ENCODE measurements at places on chromosomes 7 and 10. TPM values are rescaled to one million over a fixed set of nuclear protein-coding genes. Genes with fewer than 3 reads are reported as not detected.

DNA sequence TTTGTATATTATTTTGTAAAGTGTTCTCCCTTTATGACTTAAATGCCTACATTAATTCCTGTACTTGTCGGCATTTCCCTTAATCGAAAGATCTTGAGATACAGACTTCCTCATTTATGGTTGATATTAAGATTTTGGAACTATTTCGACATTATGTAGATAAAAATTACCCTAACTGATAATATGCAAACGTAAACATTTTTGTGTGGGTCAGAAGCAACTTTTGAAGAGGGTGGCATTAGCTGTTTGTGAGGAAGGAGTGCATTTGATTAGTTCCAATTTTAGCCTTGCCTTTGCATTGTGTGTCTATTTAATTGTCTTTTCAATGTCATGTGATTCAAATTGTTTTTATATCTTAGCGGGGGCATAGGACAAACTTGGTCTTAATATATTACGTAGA, 114.7 kb downstream of the BICC1 start:
- DNase-seq: no peak

- DNase-seq: no peak
Observed at GRCh38 chr10:789831-790701, 100.6 kb upstream of the DIP2C start.

HSPA12A gene
- 75.0 TPM for total RNA-seq

PON1 gene
- 1.1 TPM for total RNA-seq

GRCh38 chr10:12972146-12972545, 29.4 kb downstream of the CCDC3 start:
- DNase-seq: no peak

DNA sequence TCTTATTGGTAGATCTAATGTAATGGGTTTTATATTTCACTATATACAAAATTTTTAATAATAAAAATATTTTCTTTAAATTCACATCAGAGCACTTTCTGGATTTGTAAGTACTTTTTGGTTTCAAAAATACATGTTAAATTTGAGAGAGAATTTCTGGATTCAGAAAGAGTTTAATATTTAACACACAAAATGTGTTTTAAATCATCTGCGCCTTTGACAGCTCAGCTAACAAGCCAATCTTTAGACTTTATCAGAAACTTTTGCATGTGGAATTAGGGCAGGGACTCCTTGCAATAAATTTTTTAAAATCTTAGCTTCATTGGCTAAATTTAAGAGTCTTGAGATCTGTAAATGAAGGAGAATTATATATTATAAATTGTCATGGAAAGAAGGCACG, 32.7 kb upstream of the RHOBTB1 start:
- DNase-seq: no peak

DNA sequence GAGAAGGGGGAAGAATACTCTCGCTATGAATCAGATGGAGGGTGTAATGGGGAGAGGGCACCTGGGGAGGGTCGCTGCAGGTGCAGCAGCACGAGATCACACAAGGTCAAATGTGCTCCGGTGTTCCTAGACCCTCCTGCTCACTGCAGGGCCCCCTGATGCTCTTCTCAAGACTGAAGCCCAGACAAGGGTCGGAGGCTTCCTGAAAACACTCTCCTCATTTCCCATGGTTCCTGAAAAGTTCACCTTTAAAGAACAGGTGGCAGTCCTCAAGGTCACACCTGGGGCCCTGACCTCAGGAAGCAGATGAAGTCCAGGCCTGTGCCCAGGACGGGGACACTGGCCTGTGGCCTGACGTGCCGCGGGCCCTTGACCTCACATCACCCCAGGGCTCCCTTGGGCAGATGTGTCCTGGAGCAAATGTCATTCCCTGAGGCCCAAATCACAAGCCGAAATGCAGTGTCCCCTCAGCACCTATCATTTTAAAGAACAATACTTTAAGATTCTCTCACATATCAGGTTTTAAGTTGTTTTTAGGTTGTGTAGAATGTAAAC, 289.8 kb downstream of the GLRX3 start:
- no peak for DNase-seq

TLX1 gene
- total RNA-seq: 14.3 TPM

ALOX5 gene
- 8.4 TPM for total RNA-seq

DNA sequence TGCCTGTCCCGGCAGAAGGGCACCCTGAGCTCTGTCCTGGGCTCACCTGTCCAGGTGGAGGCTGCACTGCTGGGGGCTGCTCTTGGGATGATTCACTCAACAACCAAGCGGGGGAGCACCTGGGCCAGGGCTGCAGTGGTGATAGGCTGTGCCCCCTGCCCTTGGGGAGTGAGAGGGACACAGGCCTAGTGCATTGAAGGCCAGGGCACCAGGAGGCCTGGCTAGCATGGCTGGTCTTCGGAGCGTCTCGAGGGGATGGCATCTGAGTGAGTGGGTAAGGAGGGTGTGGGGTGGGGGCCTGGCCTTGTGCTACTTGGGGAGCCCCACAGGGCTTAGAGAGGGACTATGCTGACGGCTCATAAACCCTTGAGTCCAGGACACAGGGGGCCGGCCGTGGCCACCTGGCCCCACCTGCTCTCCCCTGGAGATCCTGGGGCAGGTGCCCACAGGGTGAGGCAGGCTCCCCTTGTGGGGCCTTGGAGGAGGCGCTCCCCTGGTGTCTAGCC, 3.1 kb downstream of the PWWP2B start:
- DNase-seq: peak; percentile 16

- no peak for DNase-seq
Observed at GRCh38 chr10:36494371-36494770, 631.0 kb upstream of the ANKRD30A start.

MYH16 gene
- not detected for total RNA-seq

GRCh38 chr10:78900715-78901430, 167.9 kb upstream of the ZMIZ1 start:
- DNase-seq: no peak

DNA sequence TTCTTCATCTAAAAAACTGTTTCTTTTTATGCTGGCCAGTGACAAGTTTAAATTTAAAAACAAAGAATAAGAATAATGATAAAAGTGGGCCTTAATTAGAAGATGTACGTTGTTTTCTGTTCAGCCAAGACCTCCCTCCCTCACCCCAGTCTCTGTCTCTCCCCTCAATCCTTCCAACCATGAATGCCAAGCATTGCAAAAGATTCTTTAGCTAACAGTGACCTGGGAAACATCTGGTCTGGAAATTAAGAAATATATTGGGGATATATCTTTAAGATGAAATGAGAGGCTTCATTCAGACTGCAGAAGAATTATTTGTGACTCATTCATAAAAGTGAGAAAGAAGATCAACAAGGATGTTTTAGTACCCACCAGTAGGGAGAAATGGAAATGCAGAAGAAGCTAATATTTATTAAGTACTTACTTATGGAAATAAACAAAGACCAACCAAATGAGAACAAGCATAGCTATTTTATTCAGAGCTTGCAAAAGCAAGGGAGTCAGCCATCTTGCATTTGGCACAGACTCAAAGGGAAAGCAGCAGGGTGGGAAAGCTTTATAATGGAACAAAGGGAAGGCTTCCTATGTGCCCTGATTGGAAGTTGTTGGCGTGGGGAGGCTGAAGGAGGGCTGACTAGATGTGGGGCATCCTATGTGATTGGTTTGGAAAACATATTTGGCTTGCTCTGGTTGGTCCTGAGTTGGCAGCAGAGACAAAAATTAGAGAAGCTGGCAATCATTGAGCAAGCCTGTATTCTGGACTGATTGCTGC, 595.4 kb upstream of the GHITM start:
- DNase-seq: no peak

DNA sequence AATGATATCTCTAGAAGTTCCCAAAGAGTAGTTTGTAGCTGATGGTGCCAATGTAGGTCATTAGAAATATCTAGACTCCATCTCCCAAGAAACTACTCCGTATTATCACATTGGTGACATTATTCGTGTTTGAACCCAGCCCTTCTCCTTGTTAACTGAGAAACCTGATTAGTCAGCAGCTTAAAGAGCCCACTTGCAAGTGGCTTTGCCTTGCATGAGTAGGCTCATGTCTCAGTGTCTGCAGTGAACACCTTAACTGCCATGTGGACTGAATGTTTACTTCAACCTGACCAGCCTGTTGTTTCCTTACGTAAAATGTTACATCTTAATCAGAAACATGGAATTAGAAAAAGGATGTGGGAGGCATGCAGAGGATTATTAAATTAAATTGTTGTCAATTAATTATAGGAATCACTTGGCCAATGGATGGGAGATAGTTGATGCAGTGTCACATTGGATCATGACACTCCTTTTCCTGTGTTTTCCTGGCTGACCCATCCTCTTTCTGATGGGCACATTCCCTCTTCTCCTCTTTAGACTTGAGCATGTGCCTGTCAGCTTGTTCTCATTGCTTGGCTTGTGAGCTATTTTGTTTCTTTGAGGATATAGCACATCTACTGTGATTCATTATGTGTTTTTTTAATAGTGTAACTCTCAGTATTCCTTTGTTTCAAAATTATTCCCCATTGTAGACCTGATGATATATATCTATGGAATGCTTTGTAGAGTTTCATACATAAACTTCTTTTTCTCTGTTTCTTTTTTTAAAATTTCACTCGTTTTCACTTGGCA, 18.0 kb downstream of the STARD3NL start:
- DNase-seq: no peak

DNA sequence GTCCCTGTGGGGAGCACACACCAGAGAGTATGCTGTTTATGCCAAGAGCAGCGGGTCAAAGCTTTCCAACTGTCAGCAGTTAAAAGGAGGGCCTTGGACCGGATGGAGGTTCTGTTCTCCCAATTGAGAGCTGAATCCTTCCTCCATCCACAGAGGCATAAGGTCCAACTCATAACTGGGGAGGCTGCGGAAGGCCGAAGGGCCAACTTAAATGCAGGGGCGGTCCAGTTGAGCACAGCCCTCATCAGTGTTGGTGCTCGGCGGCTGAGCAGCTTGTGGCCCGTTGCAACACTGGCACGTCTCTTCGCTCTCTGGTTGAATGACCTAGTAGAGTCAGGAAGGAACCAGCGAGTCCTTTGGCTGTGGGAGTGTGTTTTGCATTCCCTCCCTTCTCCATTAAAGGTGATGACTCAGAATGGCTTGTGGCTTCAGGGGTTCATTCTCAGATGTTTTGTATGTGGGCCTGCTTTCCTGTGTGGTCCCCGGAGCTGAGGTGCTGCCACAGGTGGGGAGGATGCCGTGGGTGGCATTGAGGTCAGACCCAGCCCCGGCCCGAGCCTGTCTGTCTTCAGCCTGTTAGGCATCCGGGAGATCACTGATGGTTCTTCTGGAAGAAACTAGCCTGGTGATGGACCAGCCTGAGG, 44.8 kb upstream of the DMBT1 start:
- no peak for DNase-seq

FRAT1 gene
- 10.0 TPM for total RNA-seq

DNA sequence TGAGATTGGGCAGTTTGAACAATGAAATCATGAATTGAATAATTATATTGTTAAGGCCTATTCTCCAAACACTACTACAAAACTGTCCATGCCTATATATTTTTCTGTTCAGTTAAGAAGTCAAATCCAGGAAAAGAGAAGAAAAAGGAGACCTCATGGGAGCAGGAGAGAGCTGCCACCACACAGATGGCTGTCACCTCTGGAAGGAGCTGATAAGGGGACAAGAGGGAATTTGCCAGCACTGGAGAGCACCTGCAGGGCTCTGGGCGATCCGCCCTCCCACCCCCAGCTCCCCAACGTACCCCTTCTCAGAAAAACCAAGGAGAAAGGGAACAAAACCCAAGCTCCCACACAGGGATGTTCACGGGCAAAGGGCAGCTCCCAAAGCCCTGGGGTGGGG, 227.8 kb downstream of the TNS3 start:
- DNase-seq: no peak

- no peak for DNase-seq
Observed at GRCh38 chr7:105614341-105614840, 33.1 kb upstream of the EFCAB10 start.

DNA sequence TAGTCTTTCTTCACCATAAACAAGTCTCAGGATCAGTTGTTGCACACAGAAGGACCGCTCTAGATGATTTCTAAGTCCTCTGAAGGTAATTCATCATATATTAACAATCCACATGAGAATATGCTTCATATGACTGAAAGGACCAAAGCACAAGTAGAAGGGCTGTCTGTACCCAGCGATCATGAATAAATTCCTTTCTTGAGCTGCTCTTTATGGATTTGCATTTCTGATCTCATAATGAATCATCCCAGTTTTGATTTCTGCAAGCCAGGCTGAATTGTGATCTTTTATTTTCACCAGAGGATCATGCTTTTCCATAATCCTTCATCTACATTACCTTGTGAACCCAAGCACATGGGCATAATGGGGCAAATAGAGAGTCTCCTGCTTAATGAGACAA, 675.6 kb downstream of the MAGI2 start:
- DNase-seq: no peak

DNA sequence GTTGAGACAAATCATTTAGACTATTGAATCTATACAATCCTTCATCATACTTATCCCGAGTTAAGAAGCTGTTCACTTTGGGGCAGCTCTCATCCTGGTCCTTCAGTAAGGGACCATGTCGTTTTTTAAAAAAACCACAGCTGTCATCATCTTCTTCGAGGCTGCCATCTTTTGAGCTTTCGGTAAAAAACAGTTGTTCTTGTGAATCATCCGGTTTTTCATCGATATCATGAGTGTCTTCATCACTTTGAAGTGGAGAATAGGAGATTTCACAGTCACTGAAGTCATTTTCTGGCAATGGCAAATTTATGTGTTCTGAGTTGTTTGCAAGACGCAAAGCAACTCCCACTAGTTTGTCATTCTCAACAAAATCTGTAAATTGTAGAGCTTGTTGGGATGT, 3.9 kb downstream of the DCLRE1A start:
- no peak for DNase-seq

SFTPD gene
- 0.51 TPM for total RNA-seq

- DNase-seq: no peak
Observed at GRCh38 chr10:118610577-118610976, 15.1 kb upstream of the PRLHR start.

- DNase-seq: no peak
Observed at GRCh38 chr10:123997486-123998196, 95.8 kb downstream of the CHST15 start.

DNA sequence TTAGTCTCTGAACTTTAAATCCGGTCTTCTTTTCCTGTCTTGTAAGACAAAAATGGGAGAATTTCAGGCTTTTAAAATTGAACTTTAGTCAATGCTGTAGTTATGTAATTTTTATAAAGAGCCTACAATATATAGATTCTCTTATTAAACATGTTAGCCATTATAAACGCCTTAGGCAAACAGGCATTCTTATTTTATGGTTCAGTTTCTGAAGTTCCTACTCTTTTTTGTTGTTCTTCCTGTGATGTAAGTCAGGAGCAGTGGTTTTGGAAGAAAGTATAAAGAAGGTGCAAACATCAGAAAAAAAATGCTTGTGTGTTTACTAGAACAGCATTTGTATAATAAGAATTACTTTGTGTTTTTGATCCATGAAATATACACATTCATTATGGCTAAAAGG, 41.6 kb downstream of the BICC1 start:
- no peak for DNase-seq

INSYN2A gene
- 1.7 TPM for total RNA-seq
